ENCODE measurements at places on chromosomes 16 and 17. TPM values are rescaled to one million over a fixed set of nuclear protein-coding genes. Genes with fewer than 3 reads are reported as not detected.

C16orf89 gene
- total RNA-seq: not detected

DNA sequence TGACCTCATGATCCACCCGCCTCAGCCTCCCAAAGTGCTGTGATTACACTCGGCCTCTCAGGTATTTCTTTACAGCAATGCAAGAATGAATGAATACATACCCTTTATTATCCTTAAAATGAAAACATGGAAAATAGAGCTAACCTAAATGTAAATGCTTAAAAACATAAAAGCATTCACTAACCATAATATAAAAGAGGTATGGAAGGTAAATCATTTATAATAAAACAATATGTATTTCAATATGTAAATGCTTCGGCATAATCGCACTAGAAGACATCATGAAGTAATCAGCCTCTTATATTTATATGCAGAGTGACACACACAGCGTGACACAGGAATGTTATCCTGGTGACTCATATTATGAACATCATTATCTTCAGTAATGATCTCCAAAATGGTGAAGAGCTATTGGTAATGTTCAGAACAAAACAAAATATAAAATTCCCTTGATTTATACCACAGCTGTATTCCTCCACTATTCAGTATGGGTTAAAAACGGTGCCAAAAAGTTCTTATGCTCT is 53.9 kb downstream of the AIPL1 start:
- H3K27ac ChIP-seq: no peak overlapping the region
- no peak for DNase-seq
- H3K4me1 ChIP-seq: peaks cover 7% of the 10 kb centered on the region
- peaks cover 6% of the 10 kb centered on the region for H3K27me3 ChIP-seq
- H3K4me3 ChIP-seq: no peak overlapping the region

KIF2B gene
- not detected for total RNA-seq

- H3K27me3 ChIP-seq: no peaks in the 10 kb centered on the region
- H3K4me3 ChIP-seq: no peak overlapping the region
- DNase-seq: no peak
- H3K27ac ChIP-seq: no peak overlapping the region
Observed at GRCh38 chr17:21676281-21677111, 15.8 kb upstream of the KCNJ18 start.

DNA sequence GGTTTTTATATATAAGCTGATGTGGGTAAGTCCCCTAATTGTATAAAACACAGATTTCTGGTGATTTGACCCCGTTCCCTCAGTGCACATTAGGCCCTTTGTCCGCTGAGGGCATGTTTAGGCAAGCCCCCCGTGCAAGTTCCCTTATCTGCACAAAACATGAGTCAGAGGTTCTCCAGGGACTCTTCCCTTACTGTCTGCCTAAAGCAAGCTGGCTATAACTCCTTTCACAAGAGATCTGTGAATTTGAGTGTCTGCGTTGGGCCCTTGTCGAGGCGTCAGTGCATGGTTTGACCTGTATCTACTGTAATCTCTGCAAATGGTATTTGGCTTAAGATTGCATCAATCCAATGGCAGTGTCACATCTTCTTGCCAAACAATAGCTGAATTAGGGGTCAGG is 712.8 kb downstream of the CDH8 start:
- no peaks in the 10 kb centered on the region for H3K27me3 ChIP-seq
- no peak overlapping the region for H3K4me3 ChIP-seq
- DNase-seq: no peak
- H3K4me1 ChIP-seq: no peaks in the 10 kb centered on the region
- H3K27ac ChIP-seq: no peak overlapping the region
- H3K36me3 ChIP-seq: no peaks in the 10 kb centered on the region

GRCh38 chr17:4365628-4366326 is 698 bp downstream of the UBE2G1 start:
- H3K36me3 ChIP-seq: peaks cover 7% of the 10 kb centered on the region
- H3K4me3 ChIP-seq: peak overlapping the region; percentile 63
- H3K27ac ChIP-seq: no peak overlapping the region
- DNase-seq: peak; percentile 38

GNG13 gene
- total RNA-seq: not detected

Measured in progenitor cell of endocrine pancreas (in vitro differentiated cells).